ENCODE measurements at places on chromosomes 7 and 10.

GRCh38 chr7:108660465-108660864 is 90.8 kb downstream of the DNAJB9 start:
- DNase-seq = no peak

GRCh38 chr7:6164491-6164890 is 107.9 kb downstream of the CYTH3 start:
- no peak for DNase-seq

DNA sequence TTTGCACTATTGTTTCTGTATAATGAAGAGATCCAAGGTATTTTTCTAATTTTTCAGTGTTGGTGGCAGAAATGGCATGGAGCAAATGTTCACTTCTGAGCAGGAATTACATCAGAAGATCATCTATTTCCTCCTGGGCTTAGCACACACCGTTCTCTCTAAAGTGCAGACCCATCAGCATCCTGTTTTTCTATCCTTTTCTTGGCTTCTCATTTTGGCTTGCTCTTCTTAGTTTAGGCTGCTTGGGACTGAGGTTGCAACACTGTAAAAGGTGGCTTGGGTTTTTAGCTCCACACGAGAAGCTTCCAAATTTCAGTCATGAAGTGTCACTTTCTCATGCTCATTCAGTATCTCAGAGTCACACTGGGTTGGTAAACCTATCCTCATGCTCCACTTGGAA is 79.9 kb upstream of the SMIM30 start:
- DNase-seq = no peak

GRCh38 chr7:75879771-75880184 is 944 bp downstream of the RHBDD2 start:
- no peak for DNase-seq

Measured in suprapubic skin (tissue), 4 donors.